Lower leg skin (tissue), 4 donors: ENCODE measurements at places on chromosomes 3 and 15. TPM values are rescaled to one million over a fixed set of nuclear protein-coding genes. Genes with fewer than 3 reads are reported as not detected.

Gene SPSB4
- 0.10 TPM for total RNA-seq

Gene CHRNA7
- total RNA-seq: 1.3 TPM

Gene CPLX3
- 0.17 TPM for total RNA-seq

Gene SLCO3A1
- 62.8 TPM for total RNA-seq

GRCh38 chr3:177141899-177142646 lies 55.2 kb downstream of the TBL1XR1 start:
- no peak for DNase-seq

GRCh38 chr3:45462522-45463265 lies 74.3 kb downstream of the LARS2 start:
- DNase-seq: no peak

Gene ST8SIA2
- not detected for total RNA-seq

Gene ZNF106
- 24.8 TPM for total RNA-seq

Gene CADM2
- total RNA-seq: 0.32 TPM

GRCh38 chr3:74537164-74537563 lies 77.3 kb downstream of the CNTN3 start:
- DNase-seq: peak; percentile 66

- DNase-seq: no peak
Observed at GRCh38 chr3:94093151-94093550, 30.3 kb downstream of the NSUN3 start.

DNA sequence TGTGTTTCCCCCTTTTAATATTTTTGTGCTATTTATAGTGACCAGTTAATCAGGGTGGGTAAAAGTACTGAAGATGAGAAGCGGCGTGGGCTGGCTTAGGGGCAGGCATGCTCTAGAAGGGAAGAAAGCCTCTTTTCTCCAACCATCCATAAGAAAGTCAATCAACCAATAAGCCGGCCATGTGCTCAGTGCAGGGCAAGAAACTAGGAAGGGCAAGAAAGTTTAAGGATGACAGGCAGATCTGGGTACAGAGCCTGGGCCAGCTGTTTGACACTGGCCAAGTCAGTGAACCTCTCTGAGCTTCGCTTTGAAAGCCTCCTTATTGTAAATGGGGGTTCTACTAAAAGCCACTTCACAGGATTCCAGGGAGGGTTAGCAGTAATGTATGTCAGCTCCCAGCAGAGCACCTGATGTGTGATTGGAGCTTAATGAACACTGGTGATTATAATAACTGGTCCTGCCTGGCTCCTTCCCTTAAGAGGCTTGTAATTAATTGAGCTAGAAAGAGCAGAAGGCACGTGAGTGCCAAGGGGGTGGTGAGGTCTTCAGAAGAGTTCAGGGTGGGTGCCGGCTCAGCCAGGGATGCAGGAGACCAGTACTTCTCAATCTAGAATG lies 5.7 kb upstream of the CHRNA3 start:
- no peak for DNase-seq

DNA sequence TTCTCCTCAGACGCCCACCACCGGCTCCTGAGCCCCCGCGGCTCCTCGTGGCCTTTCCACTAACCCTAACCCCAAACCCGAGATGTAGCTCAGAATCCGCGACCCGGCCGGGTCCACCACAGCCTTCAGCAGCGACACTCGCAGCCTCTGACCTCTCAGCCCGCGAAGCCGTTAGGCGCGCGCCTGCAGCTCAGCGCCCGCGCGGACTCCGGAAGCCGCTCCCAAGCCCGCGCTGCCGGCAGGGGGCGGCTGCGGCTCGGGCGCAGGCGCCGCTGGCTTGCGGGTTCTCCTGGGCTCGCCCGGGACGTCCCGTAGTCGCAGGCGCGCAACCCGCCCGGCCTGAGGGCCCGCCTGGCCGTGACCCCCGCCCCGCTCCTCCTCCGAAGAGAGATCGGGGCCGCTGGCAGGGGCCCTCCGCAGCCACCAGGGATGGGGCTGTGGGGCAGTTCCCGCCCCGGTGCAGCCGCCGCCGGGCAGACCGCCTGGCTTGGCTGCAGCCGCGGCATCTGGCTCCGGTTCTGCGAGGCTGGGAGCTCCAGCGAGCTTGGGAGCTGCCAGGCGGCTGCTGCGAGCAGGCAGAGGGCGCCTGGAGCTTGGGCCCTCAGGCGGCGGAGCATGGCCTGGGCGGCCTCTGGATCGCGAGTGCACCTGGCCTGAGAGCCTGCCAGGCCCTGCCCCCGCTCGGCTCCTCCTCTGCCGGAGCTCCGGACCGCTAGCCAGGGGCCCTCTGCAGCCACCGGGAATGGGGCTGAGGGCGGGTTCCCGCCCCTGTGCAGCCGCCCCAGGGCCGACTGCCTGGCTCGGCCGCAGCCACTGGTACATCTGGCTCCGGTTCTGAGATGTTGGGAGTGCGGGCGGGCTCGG lies 120.7 kb downstream of the LMLN start:
- DNase-seq: peak; percentile 21

Gene ANKUB1
- not detected for total RNA-seq

Gene LIPC
- total RNA-seq: not detected

- DNase-seq: peak; percentile 75
Observed at GRCh38 chr15:74364936-74365597, 2.4 kb downstream of the CYP11A1 start.

- DNase-seq: no peak
Observed at GRCh38 chr3:8488411-8488810, 13.2 kb upstream of the LMCD1 start.

GRCh38 chr3:117433427-117433826 lies 723.8 kb downstream of the TUSC7 start:
- DNase-seq: no peak

- no peak for DNase-seq
Observed at GRCh38 chr3:133246119-133246518, 153.7 kb upstream of the BFSP2 start.

Gene APBA2
- 0.80 TPM for total RNA-seq

DNA sequence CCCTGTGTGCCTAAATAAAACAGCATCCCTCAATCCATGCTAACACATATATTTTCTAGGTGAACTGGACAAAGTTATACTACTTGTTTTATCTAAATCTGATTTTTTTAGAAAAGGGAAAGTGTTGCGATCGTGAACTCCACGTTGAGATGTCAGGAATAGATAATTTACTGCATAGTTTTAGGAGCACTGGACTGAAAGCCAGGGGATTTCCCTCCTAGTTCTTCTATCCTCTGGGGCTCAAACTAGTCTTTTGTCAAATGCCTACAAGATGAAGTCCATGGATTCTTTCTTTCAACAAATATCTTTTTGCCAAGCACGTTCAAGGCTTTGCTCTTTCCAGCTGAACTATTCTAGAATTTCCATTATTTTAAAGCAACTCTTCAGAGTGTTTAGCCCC lies 617 bp upstream of the HPS3 start:
- DNase-seq: no peak

GRCh38 chr3:69866988-69867720 lies 127.9 kb downstream of the MITF start:
- DNase-seq: no peak

Gene NR2E3
- not detected for total RNA-seq

DNA sequence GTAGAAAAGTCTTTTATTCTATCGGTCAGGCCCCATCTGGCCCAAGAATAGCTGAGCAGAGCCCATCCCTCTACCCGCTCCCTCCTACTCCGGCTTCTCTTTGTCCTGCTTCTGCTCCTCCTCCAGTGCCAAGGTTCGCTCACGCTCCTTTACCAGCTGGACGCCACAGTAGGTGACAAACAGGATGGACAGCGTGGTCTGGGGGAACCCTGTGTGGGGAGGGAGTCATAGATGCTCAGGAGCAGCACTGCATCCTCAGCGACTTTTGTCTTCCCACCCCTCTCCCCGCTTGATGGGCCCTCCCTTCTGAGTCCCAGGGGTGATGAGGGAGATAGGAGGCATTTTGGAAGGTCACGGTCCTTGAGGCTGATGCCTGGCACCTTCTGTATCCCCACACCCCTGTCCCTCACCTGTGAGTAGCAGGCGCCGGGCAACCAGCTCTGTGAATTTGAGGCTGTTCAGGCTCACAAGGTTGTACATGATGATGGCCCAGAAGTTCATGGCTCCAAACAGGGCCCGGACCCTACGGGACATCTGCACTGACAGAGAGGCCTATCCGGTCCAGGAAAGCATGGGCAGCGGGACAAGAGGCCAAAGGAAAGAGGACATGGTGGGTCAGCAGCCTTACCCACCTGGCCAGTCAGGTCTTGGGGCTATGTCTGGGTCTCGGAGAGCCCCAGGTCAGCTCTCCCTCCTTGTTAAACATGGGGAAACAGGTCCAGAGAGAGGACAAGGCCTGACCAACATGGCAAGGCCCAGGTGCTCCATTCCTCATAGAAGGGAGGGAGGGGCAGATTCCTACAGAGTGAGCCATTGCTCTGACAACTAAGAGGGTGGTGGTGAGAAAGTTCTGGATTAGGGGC lies 7.6 kb downstream of the KLHL40 start:
- peak; percentile 66 for DNase-seq

DNA sequence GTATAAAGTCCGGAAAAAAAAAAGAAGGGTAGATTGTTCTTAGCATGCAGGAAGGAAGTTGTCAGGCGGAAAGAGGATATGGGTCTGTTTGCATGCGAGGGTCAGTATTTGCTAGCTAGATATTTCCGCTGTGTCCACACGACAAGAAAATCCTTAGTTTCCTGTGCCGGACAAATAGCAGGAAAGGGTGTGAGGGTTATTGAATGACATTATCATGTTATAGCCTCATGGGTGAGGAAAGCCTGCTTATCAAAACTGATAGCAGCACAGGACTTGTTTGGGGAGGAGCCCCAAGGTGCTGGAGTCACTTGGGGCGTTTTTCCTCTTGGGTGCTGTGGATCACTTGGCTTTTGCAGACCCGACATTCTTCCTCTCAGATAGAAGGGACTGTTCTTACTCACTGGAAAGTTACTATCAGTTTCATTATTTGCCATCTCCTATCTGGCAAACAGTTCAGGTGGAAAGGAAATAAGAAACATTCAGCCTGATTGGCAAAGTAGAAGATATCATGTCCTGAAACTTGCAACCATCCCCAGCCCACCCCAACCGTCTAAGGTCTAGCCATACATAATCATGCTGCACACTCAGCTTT lies 127.2 kb upstream of the DPH6 start:
- no peak for DNase-seq

DNA sequence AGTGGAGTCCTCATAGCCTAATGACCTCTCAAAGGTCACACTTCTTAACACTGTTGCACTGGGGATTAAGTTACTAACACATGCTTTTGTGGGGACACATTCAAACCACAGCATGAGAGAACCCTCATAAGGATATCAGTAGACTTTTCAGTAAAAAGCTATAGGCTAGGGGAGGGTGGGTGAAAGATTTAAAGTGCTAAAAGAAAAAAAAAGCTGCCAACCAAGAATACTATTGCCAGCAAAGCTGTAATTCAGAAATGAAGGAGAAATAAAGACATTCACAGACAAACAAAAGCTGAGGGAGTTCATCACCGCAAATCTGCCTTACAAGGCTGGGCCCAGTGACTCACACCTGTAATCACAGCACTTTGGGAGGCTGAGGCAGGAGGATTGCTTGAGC lies 50.4 kb upstream of the PRSS50 start:
- DNase-seq: no peak

DNA sequence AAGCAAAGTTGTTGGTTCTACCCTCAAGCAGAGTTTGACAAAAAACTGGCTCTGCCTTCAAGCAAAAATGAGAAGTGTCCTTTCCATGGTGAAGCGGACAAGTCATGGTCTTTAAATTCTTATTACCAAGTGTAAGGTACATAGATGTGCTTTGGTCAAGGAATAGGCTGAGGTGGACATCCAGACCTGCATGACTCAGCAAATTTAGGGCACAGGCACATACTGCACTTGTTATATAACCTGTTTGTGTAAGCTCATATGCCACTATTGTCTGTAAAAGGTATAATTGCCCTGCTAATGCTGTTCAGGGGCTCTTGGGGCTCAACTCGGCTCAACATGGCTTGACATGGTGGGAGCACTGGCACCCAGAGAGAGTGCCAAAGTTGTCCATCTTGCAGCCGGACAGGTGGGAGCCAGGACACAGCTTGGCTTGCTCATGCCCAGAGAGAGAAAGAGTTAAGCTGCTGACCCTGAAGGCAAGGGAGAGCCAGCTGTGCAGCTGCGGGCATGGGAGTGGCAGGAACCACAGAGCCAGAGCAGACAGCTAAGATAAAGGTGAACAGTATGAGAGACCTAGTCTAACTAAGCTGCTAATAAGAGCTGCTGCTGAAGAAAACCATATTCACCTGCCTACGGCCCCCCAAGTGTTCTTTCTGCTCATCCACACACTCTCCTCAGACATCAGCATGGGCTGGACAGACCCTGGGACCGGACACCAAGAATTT lies 17.7 kb downstream of the MCCC1 start:
- DNase-seq: no peak

DNA sequence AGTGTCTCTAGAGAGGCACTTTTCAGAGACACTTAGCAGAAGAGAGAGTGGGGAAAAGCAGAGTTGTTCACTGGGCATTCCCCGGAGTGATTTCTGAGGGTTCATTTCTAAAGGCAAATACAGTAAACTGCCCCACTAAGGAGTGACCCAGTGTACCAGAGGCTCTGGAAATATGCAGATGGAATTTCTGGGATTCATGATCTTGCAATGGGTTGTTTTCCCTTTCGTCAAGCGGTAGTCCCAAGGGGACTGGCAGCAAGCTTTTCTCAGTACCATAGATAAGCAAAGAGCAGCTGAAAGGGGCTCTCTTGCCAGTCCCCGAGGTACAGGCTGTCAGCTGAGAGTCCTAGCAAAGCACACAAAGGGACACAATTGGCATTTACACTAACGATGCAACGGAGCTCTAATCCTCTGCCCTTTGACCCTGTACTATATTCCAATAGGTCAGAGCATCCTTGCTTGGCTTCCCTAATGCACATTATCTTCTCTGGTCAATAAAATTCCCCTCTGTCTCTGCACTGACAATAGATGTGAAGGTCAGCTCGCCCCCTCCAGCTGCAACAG lies 155.6 kb downstream of the SEMA6D start:
- no peak for DNase-seq

DNA sequence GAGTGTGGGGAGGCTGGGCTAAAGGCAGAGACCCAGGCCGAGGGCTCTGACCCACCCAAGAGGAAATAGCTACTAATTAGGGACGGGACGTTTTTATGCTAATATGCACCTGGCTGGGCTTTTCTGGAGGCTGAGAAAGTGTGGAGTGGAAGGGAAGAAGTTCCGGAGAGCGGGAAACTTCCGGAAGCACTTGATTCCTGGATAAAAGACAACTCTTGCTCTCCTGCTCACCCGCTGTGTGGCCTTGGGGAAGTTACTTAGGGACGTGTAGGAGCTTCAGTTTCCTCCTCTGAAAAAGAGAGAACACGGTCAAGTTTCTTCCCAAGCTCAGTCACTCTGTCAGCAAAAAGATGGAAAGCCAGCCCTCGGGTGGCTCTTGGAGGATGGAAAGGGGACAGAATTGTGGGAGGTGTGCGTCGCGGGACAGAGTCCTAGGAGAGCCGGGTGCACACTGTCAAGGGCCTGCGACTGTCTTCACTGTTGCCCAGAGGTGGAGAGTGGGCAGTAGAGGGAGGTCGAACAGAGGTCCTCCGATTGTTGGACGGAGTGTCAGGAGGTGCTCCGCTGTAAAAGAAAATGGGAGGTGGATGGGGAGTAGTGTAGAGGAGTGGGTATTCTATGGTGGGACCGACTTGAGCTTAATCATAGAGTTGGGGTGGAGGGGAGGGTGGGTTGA lies 43.2 kb downstream of the EPHB3 start:
- no peak for DNase-seq

DNA sequence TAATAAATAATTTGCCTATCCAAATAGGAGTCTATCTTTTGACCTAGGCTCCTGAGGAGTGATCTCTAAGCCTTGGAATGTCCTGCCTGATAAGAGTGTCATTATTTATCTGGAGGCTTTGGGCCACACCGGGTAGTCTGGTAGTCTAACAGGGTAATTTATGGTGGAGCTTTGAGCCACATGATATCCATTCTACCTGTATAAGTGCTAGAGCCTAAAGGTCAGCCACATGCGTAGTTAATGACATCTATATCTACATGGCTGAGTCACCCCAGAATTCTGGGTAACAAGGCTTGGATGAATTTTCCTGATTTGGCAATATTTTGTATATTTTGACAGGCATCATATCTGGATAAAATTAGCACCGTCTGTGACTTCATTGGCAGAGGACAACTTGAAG lies 681.4 kb downstream of the MCTP2 start:
- DNase-seq: no peak
